Lower lobe of right lung (tissue), 2 donors: ENCODE measurements at places on chromosomes 6 and 20. TPM values are rescaled to one million over a fixed set of nuclear protein-coding genes. Genes with fewer than 3 reads are reported as not detected.

DNA sequence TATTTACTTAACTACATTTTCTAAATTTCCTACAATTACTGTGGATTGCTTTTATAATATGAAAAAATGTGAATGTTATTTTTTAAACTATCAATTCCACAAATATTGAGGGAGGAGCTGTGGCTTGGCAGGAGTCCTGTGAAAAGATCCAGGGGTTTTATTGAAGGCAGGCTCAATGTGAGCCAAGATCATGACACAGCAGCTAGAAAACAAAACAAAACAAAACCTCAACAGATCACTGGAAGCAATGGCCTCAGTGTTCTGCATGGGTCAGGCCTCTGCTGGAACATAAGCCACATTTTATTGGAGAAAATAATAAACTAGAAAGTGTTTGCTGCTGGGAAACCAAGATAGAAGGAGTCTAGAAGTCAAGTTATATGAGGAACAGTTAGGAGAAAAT, 19.4 kb upstream of the RCAN2 start:
- no peaks in the 10 kb centered on the region for H3K36me3 ChIP-seq
- no peak for DNase-seq
- H3K27me3 ChIP-seq = no peaks in the 10 kb centered on the region
- no peak overlapping the region for H3K4me3 ChIP-seq
- H3K4me1 ChIP-seq = no peaks in the 10 kb centered on the region

DNA sequence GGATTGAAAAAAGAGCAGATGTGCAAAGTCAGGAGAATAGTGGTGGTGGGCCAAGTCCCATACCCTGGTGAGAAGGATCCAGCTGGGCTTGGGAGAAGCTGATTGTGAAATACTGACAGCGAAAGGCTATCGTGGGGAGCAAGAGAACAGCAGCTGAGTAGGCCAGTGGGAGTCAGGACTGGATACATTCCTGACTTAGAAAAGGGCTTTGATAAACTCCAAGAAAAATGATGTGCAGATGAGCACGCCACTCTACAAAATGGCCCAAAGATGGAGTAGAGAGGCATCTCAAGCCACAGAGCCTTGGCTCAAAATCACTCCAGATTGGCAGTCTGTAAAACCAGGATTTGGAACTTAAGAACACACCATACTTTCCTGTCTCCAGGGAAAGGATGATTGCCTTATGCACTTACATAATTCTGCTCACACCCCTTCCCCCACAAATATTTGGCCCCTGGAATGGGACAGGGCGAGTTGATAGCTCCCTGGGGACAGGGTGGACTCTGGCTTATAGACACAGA, 578.7 kb downstream of the MAFB start:
- H3K36me3 ChIP-seq = no peaks in the 10 kb centered on the region
- no peaks in the 10 kb centered on the region for H3K27me3 ChIP-seq
- H3K4me1 ChIP-seq = no peaks in the 10 kb centered on the region
- H3K4me3 ChIP-seq = no peak overlapping the region
- H3K27ac ChIP-seq = no peak overlapping the region

GPX5 gene
- total RNA-seq = not detected

REM1 gene
- 2.3 TPM for total RNA-seq

DSP gene
- 22.8 TPM for total RNA-seq

FAM209B gene
- 0.59 TPM for total RNA-seq
